ENCODE measurements at places on chromosomes 3 and 15.

GRCh38 chr3:195005251-195005620, 265.7 kb downstream of the XXYLT1 start:
- no peak for DNase-seq

GRCh38 chr3:161991901-161992540, 495.4 kb downstream of the OTOL1 start:
- DNase-seq: no peak

DNA sequence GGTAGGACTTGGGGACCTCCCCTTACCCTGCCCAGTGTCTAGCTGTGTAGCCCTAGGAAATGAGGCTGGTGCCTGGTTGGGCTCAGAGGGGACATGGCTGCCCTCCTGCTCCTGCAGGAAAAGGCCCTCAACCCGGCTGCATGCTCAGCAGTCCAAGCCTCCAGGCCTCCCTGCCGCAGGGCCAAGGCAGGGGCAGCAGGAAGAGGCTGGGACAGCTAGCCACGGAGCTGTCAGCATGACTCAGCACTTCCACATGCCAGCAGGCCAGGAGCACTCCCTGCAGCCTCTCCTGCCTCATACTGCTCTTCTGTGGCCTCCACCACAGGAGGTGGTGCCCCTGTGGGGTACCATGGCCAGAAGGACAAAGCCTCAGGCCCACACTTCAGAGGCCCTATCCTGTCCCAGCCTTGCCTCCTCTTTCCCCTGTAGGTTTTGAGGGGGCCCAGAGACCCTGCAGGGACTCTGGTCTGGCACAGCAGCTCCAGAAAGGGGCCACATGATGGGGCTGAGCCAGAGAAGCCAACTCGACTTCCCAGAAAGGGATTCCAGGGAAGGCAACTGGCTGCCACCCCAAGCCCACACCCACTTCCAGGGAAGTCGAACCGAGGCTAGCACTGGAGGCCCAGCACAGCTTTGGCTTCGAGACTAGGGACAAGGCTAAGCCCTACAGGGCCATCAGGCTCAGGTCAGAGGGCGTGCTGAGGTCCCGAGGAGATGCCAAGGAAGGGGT, 19.5 kb downstream of the TKT start:
- no peak for DNase-seq

GRCh38 chr15:56016281-56016680, 22.9 kb upstream of the NEDD4 start:
- DNase-seq: no peak

GRCh38 chr15:69476704-69477473, 24.3 kb downstream of the RPLP1 start:
- DNase-seq: no peak

- DNase-seq: no peak
Measured at GRCh38 chr3:66411961-66412887, 88.6 kb downstream of the LRIG1 start.

DNA sequence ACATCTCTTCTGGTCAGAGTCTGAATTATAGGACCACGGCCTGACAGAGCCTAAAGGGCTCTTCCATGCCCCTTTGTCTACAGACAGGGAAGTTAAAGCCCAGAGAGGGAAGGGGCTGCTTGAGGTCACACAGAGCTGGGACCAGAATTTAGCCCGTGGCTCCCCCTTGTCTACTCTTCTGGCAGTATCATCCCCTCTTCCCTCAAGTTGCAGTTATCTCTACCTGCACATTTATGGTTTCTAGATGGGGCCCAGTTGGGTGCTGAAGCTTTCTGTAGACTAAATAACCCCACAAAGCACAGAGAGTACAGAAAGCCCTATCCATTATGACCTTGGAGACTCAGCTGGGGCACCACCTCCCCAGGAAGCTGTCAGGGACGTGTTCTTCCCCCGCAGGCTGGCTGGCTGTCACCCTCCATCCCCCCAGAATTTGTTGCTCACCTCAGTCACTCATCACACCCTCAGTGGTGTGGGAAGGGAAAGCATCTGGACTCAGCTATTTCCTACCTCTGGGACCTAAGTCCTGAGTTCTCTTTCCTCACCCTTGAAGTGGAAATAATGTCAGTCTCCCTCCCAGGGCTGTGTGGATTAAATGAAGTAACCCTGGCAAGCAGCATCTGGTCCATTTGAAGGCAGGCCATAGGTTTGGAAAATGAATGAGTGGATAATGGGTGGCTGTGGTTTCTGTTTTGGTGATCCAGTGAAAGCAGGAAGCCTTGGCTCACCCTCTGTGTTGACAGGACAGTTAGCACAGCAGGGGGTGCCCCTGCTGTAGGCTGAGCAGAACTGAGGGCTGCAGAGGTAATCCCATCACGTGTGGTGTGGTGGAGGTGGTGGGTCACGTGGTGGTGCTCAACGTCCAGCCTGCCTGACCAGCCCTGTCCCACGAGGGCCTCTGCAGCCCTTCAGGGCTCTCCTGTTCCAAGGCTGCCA, 16.3 kb downstream of the ACOX2 start:
- DNase-seq: no peak

DNA sequence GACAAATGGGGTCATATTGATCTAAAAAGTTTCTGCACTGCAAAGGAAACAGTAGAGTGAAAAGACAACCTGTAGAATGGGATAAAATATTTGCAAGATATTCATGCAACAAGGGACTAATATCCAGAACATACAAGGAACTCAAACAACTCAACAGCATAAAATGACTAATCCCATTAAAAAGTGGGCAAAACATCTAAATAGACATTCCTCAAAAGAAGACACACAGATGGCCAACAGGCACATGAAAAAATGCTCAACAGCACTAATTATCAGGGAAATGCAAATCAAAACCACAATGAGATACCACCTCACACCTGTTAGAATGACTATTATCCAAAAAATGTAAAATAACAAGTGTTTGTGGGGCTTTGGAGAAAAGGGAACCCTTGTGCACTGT, 8.8 kb downstream of the SLC12A8 start:
- DNase-seq: no peak

DNA sequence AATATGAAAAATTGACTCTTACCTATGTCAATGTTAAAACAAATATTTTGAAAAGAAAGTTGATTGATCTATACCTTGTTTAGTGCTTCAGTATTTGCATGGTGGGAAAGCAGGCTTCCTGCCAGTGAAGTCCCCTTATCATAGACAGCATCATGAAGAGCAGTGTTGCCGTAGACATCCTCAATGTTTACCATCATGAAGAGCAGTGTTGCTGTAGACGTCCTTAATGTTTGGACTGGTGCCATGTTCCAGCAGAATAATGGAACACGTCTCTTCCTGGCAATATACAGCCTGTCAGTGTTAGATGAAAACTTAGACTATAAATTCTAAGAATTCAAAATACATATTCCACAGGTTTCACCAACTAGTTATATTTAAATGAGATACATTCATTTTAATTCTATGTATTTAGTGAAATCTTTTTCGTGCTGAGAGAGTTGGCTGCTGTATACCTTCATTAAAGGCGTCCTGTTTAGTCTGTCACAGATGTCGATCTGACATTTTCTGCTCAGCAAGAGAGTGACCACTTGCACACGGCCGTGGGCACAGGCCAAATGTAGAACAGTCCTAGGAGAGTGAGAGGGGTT, 116.8 kb downstream of the LMLN start:
- no peak for DNase-seq

DNA sequence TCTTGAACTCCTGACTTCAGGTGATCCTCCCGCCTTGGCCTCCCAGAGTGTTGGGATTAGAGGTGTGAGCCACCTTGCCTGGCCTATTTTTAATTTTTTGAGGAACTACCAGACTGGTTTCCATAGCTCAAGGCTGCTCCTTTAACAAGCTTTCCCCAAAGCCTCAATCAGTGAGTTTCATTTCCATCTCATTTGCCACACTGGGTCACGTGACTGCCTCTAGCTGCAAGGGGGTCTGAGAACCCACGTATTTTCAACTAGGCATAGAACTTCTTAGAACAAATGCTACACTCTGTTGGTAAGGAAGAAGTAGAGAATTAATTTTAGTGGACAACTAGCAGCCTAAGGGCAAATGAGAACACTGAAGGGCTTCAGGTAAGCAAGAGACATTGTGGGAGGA, 3.1 kb upstream of the CD276 start:
- no peak for DNase-seq

- DNase-seq: no peak
Measured at GRCh38 chr3:13110678-13111116, 37.5 kb upstream of the IQSEC1 start.

DNA sequence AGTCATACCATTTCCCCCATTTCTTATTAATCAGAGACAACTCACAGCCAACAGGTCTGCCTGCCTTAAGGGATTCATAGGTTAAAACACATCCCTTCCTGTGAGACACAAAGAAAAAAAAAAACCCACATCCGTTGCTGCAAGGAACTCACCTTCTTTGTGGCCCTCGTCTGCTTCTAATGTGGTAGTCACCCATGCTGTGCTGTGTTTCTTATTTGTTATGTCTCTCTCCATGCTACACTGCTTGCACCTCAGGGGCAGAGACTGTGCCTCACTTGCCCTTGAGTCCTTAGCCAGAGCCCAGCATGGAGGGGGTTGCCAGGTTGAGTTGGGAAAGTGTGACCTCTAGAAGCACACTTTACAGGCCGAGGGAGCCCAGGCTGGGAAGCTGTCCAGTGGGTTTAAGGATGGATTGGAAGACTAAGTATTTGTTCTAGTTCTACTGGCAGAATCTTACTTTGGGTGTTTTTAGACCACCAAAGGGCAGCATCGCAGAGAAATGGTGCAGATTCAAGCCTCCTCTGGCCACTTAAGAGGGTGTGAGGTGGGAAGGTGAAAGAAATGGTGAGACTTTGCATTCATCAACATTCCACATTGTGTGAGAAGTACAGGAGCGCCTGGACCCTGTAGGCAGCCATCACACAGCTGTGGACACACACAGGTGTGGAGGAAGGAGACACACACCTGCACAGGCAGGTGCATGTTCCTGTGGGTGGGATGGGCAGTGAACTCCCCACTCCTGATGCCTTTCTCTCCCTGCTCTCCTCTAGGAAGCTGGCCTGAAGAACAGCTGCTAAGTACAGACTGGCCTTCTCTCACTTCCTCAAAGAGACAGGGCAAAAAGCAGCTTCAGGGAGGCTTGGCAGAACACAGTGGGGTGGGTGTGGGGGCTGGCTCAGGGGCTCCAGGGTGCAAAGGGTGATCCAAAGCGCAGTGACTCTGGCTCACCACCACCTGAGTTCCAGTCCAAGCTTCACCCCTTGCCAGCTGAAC, 48.8 kb downstream of the GLB1 start:
- no peak for DNase-seq

DNA sequence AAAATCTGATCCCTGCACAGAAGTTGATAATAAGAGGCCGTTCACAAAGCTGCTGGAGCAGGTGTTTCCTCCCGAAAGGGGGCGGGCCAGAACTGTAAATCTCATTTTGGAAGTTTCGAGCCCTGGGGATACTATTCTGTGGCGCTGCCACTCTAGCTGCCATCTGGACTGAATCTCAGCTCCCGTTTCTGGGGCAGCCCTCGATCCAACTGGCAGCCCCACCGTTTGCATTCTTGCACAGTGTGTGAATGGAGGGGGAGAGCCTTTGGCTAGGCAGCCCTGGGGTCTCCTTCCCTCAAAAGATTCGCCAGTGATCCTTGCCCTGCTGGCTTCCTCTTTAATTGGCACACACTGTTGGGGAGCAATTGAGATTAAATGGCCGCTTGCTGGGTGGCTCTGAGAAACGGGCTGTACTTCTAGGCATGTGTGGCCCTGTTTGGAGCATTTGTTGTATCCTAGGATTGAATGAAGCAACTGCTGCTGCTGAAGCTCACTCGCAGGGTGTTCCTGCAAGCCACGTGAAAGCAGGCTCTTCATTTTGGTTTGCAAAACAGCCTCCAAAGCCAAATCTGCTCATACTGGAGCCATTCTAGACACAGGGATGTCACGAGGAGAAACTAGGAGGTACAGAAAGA, 57.2 kb upstream of the TOPAZ1 start:
- no peak for DNase-seq

DNA sequence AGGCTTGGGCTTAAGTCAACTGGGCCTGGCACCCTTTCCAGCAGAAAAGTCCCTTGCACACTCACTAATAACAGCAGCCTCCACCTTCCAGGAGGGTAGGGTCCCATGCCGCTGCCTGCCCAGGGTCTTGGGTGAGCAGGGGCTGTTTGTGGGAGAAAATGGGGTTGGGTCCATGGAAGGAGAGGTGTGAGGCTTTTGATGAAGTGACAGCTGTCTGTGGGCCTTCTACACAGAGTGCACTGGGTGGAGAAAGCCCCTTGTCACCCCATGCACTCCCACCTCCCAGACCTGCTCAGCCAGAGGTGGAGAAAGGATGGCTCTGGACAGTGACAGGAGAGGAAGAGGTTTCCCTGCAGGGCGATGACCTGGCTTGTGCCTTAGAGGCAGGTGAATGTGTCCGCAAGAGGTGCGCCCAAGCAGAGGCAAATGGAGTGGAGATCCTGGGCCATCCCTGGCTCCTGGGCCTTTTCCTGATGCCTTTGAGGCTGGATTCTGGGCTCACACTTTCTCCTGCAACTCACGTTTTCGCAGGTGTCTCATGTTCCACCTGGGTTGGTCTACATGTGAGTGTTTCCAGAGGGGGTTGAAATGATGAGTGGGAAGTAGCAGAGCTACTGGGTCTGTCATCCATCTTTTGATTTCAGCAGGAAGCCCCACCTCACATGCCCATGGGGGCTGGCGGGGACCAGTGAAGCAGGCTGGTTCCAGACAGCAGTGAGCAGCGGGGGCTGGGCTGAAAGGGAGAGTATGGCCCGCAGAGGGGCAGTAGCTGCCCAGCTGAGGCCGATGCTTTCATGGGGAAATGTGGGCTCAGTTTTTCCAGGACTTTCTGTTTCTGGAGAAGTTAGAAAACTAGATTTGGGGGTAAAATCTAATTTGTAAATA, 85.2 kb upstream of the PRR23E start:
- DNase-seq: no peak

DNA sequence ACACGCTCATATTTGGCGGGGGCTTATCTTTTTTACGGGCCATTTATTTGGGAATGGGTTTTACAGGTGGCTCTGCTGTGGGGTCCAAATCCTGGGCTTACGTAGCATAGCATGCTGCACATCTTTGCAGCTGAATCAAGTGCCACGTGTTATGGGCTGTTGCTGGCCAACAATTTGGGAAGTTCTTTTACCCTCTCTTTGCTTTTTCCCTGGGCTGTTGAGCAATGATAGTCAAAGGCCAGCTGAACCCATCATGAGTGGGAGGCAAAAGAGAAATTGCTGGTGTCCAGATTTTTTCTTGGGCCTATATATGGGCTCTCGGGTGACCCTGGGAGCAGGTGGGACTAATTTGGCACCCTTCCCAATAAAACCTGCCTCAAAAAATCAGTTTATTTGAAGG, 209.3 kb upstream of the SATB1 start:
- no peak for DNase-seq

DNA sequence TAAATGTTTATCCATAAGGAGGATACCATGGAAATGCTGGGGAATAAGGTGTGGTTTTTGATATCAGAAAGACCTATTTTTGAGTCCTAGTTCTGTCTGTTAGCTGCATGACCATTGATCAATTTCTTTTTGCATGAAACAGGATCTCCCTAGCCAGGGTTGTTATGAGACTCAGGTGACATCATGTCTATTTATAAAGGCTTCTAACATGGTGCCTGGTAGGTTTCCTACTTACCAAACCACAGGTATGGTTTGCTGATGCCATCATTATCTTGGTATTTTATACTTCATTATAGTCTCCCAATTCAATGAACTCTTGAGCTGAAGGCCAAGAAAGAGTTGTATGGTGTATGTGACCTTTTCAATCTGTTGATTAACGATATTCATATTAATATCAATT, 144.0 kb downstream of the CLSTN2 start:
- no peak for DNase-seq
